ENCODE measurements at places on chromosomes 4 and X. TPM values are rescaled to one million over a fixed set of nuclear protein-coding genes. Genes with fewer than 3 reads are reported as not detected.

NWD2 gene
- total RNA-seq, result not detected

KDR gene
- total RNA-seq, result 102 TPM

- H3K27ac ChIP-seq, result no peak overlapping the region
- peak overlapping the region; percentile 40 for H3K4me3 ChIP-seq
- H3K4me1 ChIP-seq, result peaks cover 4% of the 10 kb centered on the region
- no peaks in the 10 kb centered on the region for H3K27me3 ChIP-seq
These were observed 36.8 kb upstream of the VMA21 start for GRCh38 chrX:151359931-151360871.

GRCh38 chr4:189800545-189801088 lies 140.1 kb upstream of the FRG1 start:
- DNase-seq, result no peak
- H3K4me1 ChIP-seq, result no peaks in the 10 kb centered on the region
- no peak overlapping the region for H3K4me3 ChIP-seq

GRCh38 chr4:153589703-153590595 lies 94.1 kb upstream of the TLR2 start:
- H3K27ac ChIP-seq, result no peak overlapping the region
- no peaks in the 10 kb centered on the region for H3K27me3 ChIP-seq
- H3K4me3 ChIP-seq, result no peak overlapping the region

DNA sequence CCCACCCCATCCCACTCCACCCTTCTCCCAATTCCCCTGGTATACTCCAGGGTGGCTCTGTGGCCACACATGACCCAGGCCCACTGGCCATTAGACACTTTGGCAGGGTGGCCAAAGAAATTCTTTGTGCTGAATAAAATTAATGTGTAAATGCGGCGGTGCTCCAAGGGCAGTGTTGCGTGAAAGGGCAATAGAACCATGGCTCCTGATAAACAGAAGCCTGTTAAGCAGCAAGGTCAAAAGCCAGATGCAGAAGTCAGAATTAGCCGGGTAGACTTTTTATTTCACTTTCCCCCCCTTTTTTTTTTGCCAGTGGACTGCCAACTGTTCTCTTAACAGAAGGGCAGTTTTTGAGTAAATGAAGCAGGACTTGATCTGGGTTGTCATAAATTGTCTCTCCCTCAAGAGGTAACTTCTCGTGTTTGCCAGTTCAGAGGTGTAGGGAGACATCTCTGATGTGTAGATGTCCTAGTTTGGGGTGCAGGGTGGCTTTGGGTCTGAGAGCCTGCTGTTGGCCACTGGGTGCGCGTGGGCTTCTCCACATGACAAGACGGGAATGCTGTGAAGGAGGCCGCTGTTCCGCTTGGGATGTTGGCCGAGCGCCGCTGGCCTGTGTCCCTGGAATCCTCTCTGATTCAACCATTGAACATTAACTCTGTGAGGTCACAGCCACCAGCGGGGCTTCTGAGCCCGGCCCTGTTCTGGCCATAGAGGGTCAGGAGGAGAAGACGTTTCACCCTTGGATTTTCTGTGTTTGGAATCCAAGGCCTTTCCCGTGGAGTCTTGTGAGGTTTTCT lies 139.5 kb downstream of the TBL1X start:
- H3K4me3 ChIP-seq, result no peak overlapping the region
- H3K27me3 ChIP-seq, result no peaks in the 10 kb centered on the region
- no peaks in the 10 kb centered on the region for H3K36me3 ChIP-seq
- H3K4me1 ChIP-seq, result no peaks in the 10 kb centered on the region
- H3K27ac ChIP-seq, result no peak overlapping the region

DNA sequence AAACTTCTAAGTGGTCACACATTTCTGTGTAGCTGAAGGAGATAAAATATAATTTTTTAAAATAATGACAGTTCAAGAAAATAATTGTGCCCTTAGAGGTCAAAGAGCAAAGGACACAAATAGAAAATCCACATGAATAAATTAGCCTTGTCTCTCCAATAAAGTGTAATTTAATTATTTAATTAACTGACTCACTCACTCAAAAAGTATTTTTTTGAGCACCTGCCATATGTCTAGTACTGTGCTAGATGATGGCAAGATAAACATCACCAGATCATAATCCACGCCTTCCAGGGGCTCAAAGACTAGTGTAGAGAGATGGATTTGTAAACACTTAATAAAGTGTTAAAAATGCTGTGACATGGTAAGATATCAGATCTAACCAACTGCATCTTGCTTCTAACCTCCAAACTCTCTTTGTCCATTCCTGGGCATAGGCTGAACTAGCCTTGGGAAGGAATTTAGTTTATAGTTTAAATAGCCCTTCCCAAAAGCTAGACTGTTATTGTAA lies 112.5 kb downstream of the SCLT1 start:
- no peaks in the 10 kb centered on the region for H3K4me1 ChIP-seq
- H3K4me3 ChIP-seq, result no peak overlapping the region
- H3K27ac ChIP-seq, result no peak overlapping the region

DNA sequence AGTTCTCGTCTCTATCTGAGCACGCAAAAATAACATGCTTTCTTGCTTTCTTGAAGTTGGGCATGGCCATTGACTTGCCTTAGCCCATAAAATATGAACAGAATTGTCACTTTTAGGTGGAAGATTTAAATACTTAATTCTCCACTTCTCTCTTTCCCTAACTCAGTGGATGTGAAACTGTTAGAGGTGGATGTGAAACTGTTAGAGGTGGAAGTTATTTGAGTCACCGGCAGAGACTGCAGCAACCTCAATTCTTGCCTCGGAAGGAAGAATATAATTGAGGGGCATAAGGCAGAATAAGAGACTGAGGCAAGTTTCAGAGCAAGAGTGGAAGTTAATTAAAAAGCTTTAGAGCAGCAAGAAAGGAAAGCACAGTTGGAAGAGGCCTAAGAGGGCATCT lies 2.8 kb upstream of the PARM1 start:
- H3K36me3 ChIP-seq, result no peaks in the 10 kb centered on the region
- no peak for DNase-seq
- no peak overlapping the region for H3K4me3 ChIP-seq
- no peak overlapping the region for H3K27ac ChIP-seq

DNA sequence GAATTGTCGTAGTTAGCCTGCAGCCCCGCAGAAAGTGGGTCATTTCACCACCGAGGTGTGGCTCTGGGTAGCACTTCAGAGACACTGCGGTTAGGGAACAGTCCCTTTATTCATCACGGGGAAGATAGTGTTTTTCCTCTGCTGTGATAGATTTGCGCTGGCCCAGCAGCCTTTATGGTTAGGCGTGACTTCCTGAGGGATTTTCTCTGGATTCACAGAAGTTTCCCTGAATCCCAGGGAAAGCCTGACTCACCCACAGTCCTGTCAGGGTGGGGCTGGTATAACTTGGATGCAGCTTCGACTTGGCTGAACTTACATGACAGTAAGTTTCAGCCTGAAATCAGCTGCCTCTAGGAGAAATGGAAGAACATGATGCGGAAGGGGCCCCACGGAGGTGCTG lies 196.3 kb upstream of the HHIP start:
- H3K36me3 ChIP-seq, result no peaks in the 10 kb centered on the region
- H3K27ac ChIP-seq, result no peak overlapping the region
- H3K4me1 ChIP-seq, result no peaks in the 10 kb centered on the region
- DNase-seq, result no peak
- no peak overlapping the region for H3K4me3 ChIP-seq
